ENCODE measurements at places on chromosomes 1 and 21.

- no peak for DNase-seq
These were observed 11.6 kb upstream of the POFUT2 start for GRCh38 chr21:45299026-45299863.

- peak; percentile 52 for DNase-seq
These were observed 425.9 kb upstream of the RUNX1 start for GRCh38 chr21:35475009-35475408.

GRCh38 chr1:109759513-109760334, 4.0 kb downstream of the EPS8L3 start:
- DNase-seq, result no peak

DNA sequence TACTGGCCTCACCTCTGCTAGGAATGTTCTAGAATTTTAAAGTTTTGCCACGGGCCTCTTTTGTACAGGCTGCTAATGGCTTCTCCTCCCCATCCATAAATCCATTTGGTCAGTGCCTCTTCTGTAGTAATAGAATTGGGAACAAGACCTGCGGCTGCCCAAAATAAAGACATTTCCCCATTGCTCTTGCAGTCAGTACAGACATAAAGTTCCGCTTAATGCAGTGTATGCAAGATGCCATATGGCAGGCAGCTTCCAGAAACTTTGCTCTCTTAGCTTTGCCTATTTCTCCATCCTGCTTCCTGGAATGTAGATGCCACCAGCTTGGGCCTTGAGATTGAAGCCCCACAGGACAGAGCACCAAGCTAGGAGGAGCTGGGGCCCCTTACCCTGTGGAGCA, 3.7 kb upstream of the SLC2A5 start:
- no peak for DNase-seq

GRCh38 chr1:65717815-65718454, 74.8 kb upstream of the PDE4B start:
- peak; percentile 59 for DNase-seq

- no peak for DNase-seq
These were observed 6.5 kb downstream of the EPS15 start for GRCh38 chr1:51512606-51513005.

- no peak for DNase-seq
These were observed 1.5 kb upstream of the UQCRHL start for GRCh38 chr1:15808955-15809354.

DNA sequence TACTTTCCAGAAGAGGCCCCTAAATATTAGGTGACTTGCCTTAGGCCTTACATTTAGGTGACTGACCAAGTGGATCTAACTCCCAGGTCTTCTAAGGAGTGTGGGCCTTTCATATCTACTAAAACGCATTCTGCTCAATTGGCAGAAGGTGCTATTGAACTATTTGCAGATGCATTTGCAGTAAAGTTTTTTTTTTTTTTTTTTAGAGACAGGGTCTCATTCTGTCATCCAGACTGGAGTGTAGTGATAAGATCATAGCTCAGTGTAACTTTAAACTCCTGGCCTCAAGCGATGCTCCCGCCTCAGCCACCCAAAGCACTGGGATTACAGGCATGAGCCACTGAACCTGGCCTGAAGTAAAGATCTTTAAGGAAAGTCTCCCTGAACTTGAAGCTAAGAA, 13.0 kb upstream of the ACBD6 start:
- DNase-seq, result no peak

- peak; percentile 51 for DNase-seq
These were observed 32.1 kb downstream of the PCSK9 start for GRCh38 chr1:55071477-55071876.

DNA sequence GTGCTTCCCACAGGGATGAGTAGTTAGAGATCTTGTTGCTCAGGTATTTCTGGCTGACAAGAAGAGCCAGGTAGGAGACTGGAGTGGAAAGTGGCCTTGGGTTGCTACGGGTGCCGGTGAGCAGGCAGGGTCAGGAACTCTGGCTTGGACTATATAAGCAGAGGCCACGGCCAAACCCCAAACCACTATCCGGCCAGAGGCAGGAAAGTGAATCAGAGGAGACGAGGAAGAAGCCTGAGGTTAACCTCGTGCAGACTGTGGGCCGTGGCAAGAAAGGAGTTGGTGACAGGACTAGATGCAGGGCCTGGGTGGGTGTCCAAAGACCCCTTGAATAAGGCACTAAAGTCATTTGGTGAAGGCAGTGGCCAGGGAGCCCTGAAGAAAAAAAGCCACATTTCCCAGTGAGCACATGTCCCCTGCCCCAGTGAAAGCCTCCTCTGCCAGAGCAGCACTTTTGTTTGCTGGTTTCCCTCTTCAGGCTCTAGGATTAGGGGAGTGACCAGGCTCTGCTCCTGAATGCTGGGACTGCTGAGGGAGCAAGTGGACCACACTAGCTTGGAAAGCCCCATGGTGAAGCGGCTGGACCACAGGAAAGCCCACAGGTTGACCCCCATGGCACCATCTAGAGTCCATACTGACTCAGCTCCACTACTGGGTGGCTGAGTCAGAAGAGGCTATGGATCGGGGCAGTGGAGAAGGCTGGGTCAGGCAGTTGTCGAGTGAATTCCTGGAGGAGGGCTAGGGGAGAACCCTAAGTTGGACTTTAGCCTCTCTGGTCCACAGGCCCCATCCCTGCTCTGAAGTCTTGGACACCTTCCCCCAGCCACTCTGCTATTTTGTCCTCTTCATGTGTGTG, 23.4 kb downstream of the CSF1 start:
- peak; percentile 90 for DNase-seq

GRCh38 chr21:25398630-25399029, 208.7 kb downstream of the MRPL39 start:
- no peak for DNase-seq

- DNase-seq, result peak; percentile 88
These were observed 87.1 kb upstream of the LYST start for GRCh38 chr1:235953801-235954200.

GRCh38 chr21:33937931-33938339, 22.3 kb upstream of the ATP5PO start:
- DNase-seq, result no peak

DNA sequence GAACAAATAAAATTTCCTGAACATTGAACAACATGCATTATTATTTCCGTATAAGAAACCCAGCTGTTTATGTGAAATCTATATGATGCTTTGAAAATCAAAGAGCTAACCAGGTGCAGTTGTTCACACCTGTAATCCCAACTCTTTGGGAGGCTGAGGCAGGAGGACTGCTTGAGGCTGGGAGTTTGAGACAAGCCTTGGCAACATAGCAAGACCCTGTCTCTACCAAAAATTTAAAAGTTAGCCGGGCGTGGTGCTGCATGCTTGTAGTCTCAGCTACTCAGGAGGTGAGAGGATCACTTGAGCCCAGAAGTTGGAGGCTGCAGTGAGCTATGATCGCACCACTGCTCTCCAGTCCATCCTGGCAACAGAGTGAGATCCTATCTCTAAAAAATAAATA, 4.8 kb upstream of the ZNF281 start:
- no peak for DNase-seq

DNA sequence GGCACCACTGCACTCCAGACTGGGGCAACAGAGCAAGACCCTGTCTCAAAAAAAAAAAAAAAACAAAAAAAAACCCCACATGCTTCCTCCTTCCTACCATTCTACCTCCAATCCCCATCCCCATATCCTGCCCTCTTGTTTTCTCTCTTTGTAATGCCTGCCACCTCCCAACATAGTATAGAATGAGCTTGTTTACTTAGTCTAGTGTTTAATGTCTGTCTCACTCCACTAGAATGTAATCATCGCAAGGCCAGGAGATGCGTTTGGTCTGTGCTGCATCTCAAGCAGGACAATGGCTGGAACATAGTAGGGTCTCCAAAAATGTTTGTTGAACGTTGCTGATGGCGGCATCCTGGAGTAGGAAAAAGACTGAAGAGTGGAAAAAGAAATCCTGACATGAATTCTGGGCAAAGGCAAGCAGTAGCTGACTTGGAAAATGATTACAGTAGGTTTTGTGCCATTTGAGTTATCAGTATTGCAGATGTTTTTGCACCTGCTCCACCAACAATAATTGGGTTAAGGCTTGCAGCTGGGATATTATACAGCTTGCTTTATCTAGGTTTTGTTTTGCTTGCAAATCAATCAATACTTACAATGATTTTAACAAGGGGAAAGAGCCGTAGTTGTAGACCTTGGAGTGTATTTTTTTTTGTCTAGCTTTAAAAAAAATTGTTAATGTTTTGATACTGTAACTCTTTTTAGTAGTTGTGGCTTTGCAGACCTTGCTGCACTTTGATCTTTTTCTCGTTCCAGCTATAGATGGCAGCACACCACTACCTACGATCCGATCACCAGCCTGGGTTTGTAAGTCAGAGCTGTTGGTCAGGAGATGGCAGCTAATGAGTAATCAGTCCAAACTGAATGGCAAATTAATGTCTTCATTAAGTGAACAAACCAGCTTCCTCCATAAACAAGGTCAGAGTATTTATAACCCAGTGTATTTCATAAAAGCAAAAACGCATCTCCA, 62.4 kb downstream of the BACH1 start:
- DNase-seq, result no peak

- DNase-seq, result no peak
These were observed 12.0 kb upstream of the WNT3A start for GRCh38 chr1:227994632-227995300.

GRCh38 chr1:200242110-200243041, 167.5 kb downstream of the ZNF281 start:
- no peak for DNase-seq

DNA sequence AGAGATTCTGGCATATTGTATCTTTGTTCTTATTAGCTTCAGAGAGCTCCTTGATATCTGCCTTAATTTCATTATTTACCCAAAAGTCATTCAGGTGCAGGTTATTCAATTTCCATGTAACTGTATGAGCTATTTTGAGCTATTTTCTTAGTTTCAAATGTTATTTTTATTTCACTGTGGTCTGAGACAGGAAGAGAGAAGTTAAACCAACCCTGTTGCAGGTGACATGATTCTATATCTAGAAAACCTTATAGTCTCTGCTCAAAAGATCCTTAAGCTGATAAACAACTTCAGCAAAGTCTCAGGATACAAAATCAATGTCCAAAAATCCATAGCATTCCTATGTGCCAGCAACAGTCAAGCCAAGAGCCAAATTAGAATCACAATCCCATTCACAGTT, 1644.0 kb upstream of the B3GALT2 start:
- no peak for DNase-seq

All from fibroblast of mammary gland (primary cell).